Left colon (tissue), 2 donors: ENCODE measurements at places on chromosomes 16 and 17.

- DNase-seq, result no peak
Measured at GRCh38 chr16:9868606-9869149, 313.6 kb downstream of the GRIN2A start.

DNA sequence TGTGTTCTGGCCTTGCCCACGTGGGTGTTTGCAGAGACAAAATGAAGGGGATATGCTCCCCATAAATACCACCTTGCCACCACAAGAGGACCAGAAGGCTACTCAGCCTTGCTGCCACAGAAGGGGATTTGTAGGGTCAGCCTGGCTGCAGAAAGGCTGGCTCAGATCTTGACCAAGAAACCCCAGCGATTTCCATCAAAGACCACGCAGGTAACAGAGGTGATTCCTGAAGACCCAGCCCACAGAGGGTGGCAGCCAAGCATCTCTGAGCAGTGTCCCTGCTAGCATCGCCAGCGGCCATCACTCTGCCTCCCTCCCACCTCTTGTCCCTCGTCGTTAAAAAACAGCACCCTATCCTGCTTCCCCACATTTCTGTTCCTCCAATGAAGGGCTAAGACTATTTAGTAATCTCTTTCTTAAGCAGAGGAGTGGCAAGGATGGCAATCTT, 54.9 kb downstream of the BEAN1 start:
- DNase-seq, result no peak

DNA sequence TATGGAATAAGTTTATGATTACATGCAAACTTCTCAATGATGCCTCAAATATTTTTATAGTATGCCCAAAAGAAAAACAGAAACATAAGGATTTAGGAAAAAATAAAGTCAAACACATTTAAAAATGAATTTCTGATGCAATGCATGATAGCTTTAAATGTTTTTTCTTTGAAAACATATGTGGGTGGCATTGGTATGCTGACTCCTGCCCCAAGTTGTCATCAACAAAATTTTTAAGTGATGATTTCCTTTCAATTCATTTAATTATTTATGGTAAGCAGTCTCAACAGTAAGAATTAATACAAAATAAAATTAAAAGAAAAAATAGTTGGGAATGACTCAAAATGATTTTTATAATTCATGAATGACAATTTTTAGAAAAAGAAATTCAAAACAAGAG, 104.9 kb downstream of the CEP112 start:
- no peak for DNase-seq

DNA sequence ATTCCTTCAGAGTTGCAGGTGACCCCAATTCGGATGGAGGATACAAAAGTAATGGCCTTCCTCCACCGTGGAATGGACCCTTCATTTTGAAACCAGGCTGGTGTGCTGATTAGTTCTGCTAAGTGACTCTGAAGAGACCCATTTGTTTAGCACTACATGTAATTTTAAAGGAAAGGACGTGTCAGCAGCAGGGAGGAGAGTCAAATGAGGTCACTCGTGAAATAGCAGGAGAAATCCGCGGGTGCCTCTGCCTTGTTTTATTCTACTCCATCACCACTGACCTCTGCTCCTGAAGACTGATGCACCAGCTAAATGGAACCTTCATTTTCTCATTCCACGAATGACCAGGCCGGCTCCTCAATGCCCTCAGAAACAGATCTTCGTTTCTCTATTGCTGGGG, 589.2 kb downstream of the CDH11 start:
- DNase-seq, result no peak

- DNase-seq, result no peak
Measured at GRCh38 chr17:14004927-14005620, 64.2 kb upstream of the COX10 start.
